Activated CD8-positive, alpha-beta memory T cell treated with anti-CD3 and anti-CD28 coated beads for 1 hour (primary cell): ENCODE measurements at places on chromosomes 16 and 17.

GRCh38 chr17:45366691-45367090, 49.9 kb upstream of the MAP3K14 start:
- DNase-seq, result no peak

GRCh38 chr17:71251276-71251675, 869.5 kb upstream of the SOX9 start:
- no peak for DNase-seq

GRCh38 chr16:53892155-53892554, 188.2 kb downstream of the FTO start:
- no peak for DNase-seq

GRCh38 chr17:28509789-28510188, 3.6 kb downstream of the FOXN1 start:
- DNase-seq, result no peak

DNA sequence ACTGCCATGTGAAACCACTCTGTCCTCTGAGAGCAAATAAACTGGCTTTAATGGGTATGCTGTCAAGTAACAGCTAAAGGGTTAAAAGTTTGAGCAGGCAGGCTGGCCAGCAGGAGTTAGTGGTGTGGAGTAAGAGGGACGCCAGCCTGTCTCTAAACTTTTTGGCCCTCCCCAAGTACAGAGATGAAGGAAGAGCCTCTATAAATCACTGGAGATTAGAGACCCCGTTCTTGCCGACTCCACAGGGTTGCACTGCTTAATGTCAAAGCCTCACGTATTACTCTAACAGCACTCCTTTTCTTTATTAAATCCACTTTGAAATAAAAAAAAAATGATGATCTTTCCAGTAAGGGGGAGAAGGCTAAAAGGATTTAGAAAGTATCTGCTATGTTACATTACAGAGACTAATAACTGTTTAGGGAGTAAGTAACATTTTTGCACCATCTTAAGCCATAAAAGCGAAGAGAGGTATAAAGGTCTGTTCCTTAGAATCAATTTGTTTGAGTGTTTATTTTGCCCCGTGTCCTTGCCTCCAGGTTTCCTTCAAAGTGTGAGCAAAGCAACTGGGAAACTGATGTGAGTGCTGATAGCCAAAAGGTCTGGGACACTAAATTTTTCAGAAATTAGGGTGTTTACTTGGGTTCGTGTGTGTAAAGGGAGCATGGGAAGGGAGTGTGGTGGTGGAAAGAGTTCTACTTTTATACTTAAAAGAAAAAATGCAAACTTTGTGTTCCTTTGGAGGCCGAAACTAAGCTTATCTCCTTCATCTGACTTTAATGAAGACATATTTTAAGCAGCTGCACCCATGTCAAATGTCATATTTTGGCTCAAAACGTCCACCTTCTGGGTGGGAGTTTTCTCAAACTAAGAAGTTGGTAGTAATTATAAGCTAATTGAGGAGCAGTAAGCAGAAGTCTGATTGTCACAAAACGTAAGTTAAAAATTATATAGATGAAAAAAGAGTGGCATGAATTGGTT, 109.9 kb upstream of the TBX2 start:
- DNase-seq, result no peak

GRCh38 chr17:3613124-3613523, 3.9 kb upstream of the TRPV1 start:
- DNase-seq, result no peak

- DNase-seq, result no peak
Observed at GRCh38 chr16:78022347-78023060, at the start of gene CLEC3A. CLEC3A (plus strand) TSS chr16:78022548; CDS start chr16:78022627, 79 bp downstream.

DNA sequence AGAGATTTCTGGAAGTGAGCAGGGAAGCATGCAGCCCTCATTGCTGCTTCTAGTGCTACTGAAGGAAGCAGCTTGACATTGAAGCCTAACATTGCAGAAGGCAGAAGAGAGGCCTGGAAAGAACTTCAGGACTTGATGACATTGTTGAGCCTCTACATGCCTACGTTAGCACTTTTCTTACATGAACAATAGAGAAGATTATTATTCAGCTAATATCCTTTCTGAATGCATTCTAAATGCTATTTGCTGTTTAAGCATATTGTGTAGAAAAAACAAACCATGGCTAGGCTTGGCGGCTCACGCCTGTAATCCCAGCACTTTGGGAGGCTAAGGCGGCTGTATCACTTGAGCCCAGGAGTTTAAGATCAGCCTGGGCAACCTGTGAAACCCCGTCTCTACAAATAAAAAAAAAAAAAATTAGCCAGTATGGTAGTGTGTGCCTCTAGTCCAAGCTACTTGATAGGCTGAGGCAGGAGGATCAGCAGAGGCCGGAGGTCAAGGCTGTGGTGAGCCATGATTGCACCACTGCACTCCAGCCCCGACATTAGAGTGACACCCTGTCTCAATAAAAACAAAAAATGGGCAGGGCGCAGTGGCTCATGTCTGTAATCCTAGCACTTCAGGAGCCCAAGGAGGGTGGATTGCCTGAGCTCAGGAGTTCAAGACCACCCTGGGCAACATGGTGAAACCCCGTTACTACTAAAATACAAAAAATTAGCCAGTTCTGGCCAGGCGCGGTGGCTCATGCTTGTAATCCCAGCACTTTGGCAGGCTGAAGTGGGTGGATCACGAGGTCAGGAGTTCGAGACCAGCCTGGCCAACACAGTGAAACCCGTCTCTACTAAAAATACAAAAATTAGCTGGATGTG, 2.2 kb upstream of the AURKB start:
- no peak for DNase-seq

- DNase-seq, result no peak
Observed at GRCh38 chr17:4219241-4219640, 44.5 kb downstream of the ANKFY1 start.

- DNase-seq, result no peak
Observed at GRCh38 chr16:85724936-85725335, 26.0 kb downstream of the C16orf74 start.

- DNase-seq, result no peak
Observed at GRCh38 chr16:48300391-48300856, 53.1 kb upstream of the ABCC11 start.

DNA sequence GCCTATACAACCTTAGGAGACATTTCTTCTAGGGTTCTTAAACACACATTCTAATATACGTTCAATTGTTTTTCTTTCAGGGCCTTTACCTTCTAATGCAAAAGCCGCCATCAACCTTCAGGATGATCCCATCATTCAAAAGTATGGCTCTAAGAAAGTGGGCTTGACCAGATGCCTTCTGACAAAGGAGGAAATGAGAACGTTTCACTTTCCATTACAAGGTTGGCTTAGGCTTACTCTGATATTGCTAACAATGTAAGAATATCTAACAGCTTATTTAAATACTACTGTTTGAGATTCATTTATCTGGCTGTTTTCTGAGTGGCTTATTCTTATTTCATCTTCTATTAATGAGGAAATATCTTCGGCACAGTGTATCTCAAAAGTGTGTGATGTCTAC, 15.4 kb downstream of the REXO5 start:
- no peak for DNase-seq

DNA sequence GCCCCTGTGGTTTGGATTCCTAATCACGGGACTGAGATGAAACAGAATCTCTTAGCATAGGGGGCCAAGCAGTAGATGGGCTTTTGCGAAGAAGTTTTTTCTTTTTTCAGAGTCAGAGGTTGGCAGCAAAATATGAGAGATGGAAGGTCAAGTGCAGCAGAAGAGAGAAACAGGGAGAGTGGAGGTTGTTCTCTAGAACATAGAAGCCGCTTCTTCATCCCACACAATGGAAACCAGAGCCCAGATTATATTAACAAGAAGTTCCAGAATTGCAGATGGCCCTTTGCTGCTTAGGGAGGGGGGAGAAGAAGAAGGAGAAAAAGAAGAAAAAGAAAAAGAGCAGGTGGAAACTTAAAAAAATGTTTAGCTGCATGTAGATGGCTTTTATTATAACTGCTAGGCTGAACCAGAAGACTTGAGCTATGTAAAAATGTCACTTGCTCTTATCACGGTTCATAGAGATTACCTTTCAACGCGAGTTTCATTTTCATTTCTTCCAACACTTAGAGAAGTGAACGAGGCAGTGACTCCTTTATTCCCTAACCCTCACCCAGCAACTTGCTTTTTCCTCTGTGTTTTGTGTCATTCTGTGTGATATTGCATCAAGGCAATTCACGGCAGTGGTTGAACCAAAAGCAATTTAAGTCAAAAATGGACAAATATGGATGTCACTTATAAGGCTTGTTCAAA, 737.5 kb downstream of the WWOX start:
- DNase-seq, result no peak
